ENCODE measurements at places on chromosomes 3 and 15.

DNA sequence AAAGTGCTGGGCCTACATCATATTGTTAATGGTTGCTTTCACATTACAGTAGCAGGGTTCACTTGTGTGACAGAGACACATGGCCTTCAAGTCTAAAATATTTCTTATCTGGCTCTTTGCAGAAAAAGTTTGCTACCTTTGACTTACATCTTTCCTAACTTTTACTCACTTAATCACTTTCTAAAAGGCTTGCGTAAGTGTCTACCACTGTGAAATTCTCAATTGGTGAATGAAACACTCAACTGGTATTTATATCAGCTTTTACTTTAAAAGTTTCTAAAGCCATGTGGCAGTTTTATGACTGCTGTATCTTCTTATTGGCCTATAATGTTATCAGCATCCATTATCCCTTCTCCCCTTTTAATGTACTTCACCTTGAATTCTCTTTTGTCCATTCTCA, 554.5 kb downstream of the ZIC1 start:
- DNase-seq, result no peak

- DNase-seq, result no peak
Observed at GRCh38 chr3:100080573-100080972, 33.7 kb downstream of the FILIP1L start.

DNA sequence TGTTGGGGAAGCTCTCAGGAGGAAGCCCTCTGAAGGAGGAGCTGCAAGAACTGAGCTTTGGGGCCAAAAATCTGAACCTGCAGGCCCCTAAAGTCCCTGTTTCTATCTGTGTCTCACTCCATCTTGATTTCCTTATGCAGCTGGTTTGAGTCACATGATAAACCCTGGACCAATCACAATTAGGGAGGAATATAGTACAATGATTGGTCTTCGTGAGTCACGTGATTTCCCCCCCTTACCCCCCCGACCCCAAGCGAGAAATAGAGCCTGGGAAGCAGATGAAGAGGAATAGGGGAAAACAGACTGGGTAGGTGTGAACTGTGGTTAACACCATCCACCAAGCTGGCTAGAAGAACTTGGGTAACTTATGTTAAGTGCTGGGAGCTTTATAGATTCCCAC, 12.9 kb downstream of the CRABP1 start:
- no peak for DNase-seq

GRCh38 chr3:69226071-69226470, 103.7 kb upstream of the LMOD3 start:
- no peak for DNase-seq

DNA sequence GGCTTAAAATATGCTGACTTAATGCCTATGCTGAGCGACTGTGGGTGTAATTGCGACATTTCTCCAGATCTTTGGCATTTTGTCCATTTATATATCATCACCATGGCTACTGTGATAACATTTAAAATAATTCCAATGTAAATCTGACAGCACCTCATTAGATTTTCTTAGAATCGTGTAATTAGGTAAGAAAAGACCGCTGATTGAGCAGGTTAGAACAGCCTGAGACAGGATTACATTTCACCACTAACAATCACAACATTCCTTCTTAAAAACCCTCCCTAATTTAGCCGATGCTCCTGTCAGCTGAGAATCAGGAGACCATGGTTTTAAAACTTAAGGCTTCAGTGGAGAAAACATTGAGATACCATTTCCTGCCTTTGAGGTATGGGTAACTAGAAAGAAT, 455.3 kb upstream of the PDZRN3 start:
- DNase-seq, result no peak

DNA sequence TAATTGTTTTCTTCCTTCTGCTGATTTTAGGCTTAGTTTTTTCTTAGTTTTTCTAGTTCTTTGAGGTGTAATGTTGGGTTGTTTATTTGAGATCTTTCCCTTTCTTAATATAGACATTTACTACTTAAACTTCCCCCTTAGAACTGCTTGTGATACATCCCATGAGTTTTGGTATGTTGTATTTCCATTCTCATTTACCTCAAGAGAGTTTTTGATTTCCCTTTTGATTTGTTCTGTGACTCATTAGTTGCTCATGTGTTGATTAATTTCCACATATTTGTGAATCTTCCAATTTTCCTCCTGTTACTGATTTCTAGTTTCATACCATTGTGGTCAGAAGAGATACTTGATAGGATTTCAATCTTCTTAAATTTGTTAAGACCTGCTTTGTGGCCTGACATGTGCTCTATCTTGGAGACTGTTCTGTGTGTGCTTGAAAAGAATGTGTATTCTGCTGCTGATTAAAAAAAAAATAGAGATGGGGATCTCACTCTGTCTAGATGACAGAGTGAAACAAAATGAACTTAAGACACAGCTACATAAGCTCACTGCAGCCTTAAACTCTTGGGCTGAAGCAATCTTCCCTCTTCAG, 22.3 kb downstream of the GRM2 start:
- no peak for DNase-seq

DNA sequence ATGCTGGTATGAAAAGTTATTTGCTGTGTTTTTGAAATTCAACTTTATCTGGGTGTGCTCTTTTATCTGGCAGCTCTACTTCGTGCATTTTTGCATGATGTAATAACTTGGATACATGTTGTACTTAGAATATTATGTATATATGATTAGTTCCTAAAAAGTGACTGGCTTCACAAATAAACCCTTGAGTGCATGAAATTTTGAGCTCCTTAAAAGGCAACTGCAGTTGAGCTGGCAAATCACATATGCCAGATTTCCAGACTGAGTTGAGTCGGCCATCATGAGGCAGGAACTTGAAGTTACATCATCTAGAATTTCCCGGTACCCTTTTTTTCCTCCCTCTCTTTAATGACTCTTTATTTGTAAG, 162.5 kb downstream of the FNDC3B start:
- DNase-seq, result no peak

DNA sequence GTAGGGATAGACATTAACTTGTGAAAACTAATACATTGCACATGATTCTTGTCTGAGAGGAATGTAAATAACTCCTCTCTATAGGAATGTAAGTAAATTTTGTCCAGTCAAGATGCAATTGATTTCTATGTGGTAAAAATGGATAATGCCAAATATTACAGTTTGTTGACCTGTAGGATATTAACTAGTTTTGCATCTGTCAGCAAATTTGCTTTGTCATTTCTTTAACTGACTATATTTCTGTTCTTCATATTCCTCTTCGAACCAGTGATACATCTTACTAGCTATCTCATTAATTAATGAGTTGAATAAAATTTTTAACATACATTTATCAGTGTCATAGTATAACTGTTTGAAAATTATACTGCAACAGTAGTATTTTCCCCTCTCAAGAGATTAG, 80.4 kb downstream of the EDEM1 start:
- no peak for DNase-seq

DNA sequence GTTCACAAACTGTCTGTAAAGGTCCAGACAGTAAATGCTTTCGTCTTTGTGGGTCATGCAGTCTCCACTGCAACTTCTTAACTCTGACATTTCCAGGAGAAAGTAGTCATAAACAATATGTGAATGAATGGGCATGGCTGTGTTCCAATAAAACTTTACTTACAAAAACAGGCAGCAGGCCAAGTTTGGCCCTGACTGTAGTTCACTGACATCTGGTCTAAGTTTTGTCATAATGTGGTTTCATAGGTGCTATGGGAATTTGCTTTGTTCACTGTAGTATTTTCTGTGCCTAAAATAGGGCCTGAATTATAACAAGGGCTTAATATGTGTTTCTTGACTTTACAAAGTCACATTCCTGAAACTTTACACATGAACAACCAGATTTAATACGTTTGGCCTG, 186.0 kb upstream of the KBTBD8 start:
- DNase-seq, result no peak

DNA sequence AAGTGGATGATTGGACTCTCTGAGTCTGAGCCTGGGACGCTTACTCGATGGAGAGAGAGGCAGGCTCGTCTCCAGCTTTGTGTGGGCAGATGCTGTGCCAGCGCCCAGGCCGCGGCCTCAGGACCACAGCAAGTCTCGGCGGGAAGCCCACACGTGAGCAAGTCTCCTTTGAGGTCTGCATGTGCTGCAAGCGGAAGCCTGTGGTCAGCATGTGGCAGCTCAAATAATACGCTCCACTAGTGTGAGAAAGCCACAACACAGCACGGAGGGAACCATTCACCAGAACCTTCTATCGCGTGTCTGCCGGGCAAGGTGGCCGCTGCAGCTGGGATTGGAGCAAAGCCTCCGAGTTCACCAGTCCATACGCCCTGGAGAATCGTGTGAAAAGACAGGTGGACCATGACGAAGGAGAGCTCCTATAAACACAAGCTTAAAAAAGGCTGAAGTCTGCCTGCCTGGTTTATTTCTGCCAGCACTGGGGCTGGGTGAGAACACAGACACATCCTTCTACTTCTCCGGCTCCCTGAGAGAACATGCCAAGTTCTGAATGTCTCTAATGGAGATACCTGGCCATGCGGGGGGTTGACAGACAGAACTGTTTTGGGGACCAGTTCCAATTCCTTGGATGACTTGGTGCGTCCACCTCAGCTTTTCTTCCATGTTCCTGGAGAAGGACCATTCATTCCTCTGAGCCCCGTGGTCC, 82.0 kb upstream of the LRIG1 start:
- DNase-seq, result no peak

- DNase-seq, result no peak
Observed at GRCh38 chr15:68574046-68574445, 4.7 kb upstream of the CORO2B start.

GRCh38 chr3:46132565-46132964, 75.5 kb downstream of the CCR1 start:
- peak; percentile 36 for DNase-seq

DNA sequence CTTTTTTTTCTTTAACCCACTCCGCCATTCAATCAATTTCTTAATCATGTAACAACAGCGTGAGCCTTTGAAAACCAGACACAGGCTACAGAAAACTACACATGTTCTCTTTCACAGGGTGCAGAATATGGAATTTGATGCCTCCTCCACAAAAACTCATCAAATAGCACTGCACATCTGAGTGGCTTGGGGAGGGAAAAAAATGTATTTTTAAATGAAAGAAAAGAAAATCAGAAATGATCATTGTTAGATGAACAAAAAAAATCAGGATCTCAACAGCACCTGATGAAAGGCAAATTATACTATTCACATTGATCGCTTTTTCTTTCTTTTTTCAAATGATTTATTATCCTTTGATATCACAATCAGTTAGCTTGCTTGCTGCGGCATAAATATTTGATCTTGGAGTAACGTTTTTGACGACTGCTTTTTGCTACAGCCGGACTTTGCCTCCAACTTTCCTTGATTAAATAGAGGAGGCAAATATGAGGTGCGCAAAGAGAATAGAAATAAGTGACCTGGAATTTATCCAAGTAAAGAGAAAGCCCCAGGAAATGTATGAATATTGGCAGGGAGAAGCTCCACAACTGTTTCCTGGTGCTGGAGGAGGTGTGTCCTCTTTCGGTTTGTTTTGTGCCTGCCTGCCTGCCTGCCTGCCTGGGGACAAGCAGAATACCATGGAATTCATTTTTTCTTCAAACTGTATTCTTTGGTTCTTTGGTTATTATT, 63.1 kb downstream of the EDEM1 start:
- peak; percentile 11 for DNase-seq

DNA sequence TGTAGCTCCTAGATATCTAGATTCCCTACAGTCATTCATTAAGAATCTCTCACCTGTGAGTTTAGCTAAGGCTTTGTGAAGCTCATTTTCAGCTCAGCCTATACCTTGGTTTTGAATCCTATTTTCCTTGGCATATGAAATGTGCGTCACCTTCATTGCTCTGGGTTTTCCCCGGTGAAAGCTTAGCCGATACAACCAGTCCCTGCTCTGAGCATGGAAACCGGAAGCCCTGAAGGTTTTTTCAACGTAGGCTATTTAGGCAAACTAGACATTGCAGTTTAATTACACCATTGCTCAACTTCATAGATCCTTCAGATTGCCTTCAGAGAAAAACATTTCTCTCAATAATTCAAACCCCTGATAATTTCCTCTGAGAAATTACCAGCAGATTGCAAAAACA, 206.8 kb upstream of the TPRG1 start:
- no peak for DNase-seq

GRCh38 chr15:81337241-81337640, 13.3 kb upstream of the STARD5 start:
- DNase-seq, result no peak

DNA sequence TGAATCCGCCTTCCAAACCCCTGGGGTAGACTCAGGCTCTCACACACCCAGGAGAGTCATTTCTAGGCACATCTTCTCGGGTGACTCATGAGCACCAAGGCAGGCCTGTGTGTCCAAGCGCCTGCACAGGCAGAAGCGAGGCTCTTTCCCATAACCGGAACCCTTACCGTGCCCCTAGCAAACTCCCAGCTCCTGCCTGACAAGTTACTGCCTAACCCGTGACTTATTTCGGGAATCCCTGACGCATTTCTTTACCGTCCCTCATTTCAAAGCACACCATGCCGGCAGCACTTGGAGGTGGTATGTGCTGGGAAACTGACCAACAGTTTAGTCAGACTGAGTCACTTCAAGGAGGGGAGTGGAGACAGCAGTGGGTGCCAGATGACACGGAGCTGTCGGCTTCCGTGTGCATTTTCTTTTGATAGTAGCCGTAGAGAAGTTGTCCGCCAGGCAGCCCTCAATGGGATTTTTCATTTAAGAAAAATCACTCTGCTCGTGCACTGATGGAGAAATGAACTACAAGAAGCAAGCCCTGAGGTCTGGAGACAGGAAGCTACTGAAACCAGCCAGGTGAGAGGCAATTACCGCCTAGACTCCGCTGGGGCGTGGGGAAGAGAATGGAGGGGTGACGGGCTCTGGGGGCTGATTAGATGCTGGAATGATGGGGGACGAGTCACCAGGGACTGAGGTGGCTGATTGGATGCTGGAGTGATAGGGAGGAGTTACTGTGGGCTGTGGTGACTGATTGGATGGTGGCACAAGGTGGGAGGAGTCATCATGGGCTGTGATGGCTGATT, 17.3 kb upstream of the HRH1 start:
- peak; percentile 75 for DNase-seq

- no peak for DNase-seq
Observed at GRCh38 chr3:23620638-23621015, 185.1 kb upstream of the UBE2E1 start.

DNA sequence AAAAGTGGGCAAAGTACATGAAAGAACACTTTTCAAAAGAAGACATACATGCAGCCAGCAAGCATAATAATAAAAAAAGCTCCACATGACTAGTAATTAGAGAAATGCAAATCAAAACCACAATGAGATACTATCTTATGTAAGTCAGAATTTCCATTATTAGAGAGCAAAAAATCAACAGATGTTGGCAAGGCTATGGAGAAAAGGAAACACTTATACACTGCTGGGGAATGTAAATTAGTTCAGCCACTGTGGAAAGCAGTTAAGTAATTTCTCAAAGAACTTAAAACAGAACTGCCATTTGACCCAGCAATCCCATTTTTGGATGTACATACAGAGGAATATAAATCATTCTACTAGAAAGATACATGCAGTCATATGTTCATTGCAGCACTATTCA, 360.7 kb downstream of the NSUN3 start:
- no peak for DNase-seq

- no peak for DNase-seq
Observed at GRCh38 chr15:83304861-83305703, 20.6 kb upstream of the BNC1 start.

DNA sequence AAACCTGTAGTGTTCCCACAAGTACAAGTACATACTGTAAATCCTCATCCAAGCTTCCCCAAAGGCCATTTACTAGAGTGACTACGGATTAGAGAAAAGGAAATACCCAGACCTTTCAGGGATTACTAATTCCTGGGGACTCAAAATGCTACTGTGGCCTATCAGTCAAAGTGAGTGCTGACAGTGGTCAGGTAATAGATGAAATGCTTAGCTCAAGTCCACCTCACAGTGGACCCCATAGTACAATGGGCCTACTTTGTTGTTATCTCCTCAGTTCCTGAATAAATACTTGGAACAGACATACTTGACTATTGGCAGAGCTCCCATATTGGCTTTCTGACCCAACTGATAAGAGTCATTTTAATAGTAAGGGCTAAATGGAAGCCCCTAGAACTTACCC, 61.6 kb downstream of the MAP4 start:
- no peak for DNase-seq
